Activated CD4-positive, alpha-beta T cell treated with anti-CD3 and anti-CD28 coated beads for 36 hours (primary cell): ENCODE measurements at places on chromosomes 7 and 10. TPM values are rescaled to one million over a fixed set of nuclear protein-coding genes. Genes with fewer than 3 reads are reported as not detected.

GRCh38 chr7:27346531-27347275 is 104.1 kb downstream of the EVX1 start:
- no peaks in the 10 kb centered on the region for H3K4me1 ChIP-seq
- H3K27ac ChIP-seq = no peak overlapping the region
- no peak overlapping the region for H3K4me3 ChIP-seq
- no peak for DNase-seq
- H3K36me3 ChIP-seq = no peaks in the 10 kb centered on the region

- H3K4me1 ChIP-seq = peaks cover 14% of the 10 kb centered on the region
- H3K36me3 ChIP-seq = no peaks in the 10 kb centered on the region
- peaks cover 20% of the 10 kb centered on the region for H3K27me3 ChIP-seq
- H3K27ac ChIP-seq = no peak overlapping the region
- no peak overlapping the region for H3K4me3 ChIP-seq
These were observed 73.4 kb downstream of the CAV1 start for GRCh38 chr7:116598278-116598677.

DNA sequence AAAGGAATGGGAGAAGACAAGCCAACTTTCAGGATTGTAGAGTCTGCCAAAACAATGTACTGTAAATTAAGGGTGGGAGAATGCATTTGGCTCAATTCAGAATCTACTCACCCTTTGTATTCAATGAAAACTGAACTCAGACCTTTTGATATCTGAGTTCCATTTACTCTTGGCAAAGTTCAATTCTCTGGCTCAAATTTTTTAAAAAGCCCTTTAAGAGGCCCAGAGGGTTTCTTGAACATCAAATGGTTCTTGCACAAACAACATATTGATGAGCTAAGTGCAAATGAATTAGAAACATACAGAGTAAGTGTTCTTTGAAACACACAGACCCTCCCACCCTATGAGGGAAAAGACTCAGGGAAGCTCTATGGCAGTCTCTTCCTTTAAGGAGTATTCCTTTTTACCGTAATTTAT is 5.2 kb upstream of the XPNPEP1 start:
- H3K27me3 ChIP-seq = no peaks in the 10 kb centered on the region
- no peak for DNase-seq
- H3K4me1 ChIP-seq = peaks cover 17% of the 10 kb centered on the region

- peaks cover 24% of the 10 kb centered on the region for H3K4me1 ChIP-seq
- peak overlapping the region; percentile 75 for H3K27ac ChIP-seq
- H3K27me3 ChIP-seq = no peaks in the 10 kb centered on the region
- no peak overlapping the region for H3K4me3 ChIP-seq
These were observed 82.4 kb downstream of the CREM start for GRCh38 chr10:35208949-35209613.

- DNase-seq = no peak
- H3K4me3 ChIP-seq = no peak overlapping the region
- H3K27me3 ChIP-seq = peaks cover 12% of the 10 kb centered on the region
These were observed 91.7 kb downstream of the CFAP58 start for GRCh38 chr10:104445359-104445758.

- H3K4me3 ChIP-seq = no peak overlapping the region
- DNase-seq = no peak
- peaks cover 5% of the 10 kb centered on the region for H3K4me1 ChIP-seq
- no peaks in the 10 kb centered on the region for H3K36me3 ChIP-seq
These were observed 40.9 kb upstream of the FHIP2A start for GRCh38 chr10:114780577-114781184.

DNA sequence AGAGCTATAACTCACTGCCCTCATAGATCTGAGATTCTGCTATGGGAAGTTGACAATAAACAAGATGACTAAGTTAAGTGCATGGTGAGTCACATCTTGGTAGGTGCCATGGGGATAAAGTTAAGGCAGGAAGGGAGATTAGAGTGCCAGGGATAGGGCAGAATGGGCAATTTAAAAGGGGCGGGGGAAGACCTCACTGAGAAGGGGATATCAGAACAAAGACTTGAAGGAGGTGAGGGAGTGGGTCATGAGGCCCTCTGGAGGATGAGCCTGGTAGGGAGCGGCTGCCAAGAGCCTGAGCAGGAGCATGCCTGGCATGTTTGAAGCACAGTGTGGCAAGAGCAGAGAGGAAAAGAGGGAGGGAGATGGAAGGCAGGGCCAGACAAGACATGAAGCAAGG is 34.8 kb upstream of the INMT start:
- no peaks in the 10 kb centered on the region for H3K4me1 ChIP-seq
- peaks cover 30% of the 10 kb centered on the region for H3K36me3 ChIP-seq

DNA sequence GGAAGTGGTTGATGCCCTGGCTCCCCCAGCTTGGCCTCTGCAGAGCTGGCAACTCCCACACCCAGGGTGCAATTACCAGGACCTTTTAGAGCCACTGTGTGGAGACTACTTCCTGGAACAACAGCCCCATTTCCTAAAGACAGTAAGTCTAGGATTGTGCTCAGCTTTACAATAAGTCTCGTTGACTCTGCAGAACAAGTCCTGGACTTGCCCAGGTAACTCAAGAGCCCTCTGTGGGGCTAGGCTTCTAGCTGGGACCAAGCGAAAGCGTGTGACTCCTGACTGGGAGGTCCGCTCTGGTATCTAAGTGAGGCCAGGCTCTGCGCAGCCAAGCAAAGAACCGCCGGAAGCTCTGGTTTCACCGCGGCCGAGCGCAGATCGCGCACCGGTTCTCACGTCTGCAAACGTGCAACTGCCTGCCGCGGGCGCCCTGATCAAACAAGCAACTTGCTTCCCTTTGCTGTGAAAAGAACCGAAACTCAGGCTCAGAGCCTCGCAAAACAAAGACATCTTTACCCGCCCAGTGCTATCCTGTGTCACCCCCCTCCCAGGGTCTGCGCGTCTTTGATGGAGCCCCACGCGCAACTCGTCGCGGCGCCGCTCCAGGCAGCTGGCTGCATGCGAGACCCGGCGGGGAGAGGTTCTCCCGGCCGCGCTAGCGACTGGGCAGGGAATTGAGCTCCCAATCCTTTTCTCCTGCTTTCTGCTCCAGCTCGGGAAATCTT is 4.4 kb upstream of the PDLIM1 start:
- H3K36me3 ChIP-seq = no peaks in the 10 kb centered on the region
- peak; percentile 71 for DNase-seq
- H3K4me1 ChIP-seq = peaks cover 13% of the 10 kb centered on the region
- H3K27me3 ChIP-seq = peaks cover 28% of the 10 kb centered on the region

DNA sequence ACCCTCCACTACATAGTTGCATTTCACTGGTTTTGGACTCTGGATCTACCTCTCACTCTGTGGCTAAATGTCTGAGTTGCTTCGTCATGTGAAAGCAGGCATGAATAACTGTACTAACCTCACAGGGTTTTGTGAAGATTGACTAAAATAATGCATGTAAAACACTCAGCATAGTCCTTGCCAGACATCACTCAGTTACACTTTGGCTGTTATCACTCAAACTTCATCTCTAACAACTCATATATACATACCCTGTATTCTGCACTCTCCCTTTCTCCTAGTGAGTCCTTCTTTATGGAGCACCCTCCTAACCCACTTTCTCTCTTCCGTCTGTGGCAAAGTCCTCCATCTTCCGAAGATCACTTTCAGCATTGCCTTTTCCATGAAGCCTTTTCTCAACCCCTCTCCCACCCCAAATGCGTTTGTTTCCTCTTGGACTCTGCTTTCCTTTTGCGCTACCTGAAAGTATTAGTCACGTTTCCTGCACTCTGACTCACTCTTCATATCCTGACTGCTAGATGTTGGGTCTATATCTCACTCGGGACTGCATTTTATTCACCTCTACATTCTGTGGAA is 72.6 kb downstream of the OSBPL3 start:
- no peak overlapping the region for H3K4me3 ChIP-seq
- H3K4me1 ChIP-seq = peaks cover 43% of the 10 kb centered on the region
- no peaks in the 10 kb centered on the region for H3K27me3 ChIP-seq
- DNase-seq = peak; percentile 47
- peaks cover 16% of the 10 kb centered on the region for H3K36me3 ChIP-seq

GRCh38 chr7:33733870-33734650 is 171.3 kb upstream of the BMPER start:
- H3K27ac ChIP-seq = no peak overlapping the region
- DNase-seq = no peak
- H3K4me3 ChIP-seq = no peak overlapping the region
- no peaks in the 10 kb centered on the region for H3K36me3 ChIP-seq
- no peaks in the 10 kb centered on the region for H3K4me1 ChIP-seq
- H3K27me3 ChIP-seq = no peaks in the 10 kb centered on the region

TRIM74 gene
- total RNA-seq = 0.40 TPM

NPSR1 gene
- not detected for total RNA-seq

EPC1 gene
- total RNA-seq = 31.0 TPM

MMP21 gene
- total RNA-seq = not detected

ATOH7 gene
- not detected for total RNA-seq
